ENCODE measurements at places on chromosomes 5 and 9. TPM values are rescaled to one million over a fixed set of nuclear protein-coding genes. Genes with fewer than 3 reads are reported as not detected.

DNA sequence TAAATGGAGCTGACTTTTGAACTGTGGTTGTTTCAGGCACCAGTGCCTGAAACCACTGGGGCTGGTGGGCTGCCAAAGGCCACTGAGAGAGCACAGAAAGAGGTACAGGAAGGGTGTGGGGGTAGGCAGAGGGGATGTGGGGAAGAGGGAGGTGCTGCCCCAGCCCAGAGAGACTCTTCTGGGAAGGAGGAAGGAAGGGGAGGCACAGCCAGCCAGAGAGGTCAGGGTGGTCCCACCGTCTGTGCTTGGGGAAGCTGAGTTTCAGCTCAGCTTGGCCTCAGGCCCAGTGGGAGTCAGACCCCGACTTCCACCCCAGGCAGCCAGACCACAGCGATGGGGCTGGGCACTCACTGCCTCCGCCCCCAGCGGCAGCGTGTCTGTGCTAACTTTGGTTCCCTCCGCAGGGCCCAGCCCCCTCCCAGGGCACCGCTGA, 8.6 kb upstream of the PHYKPL start:
- no peak for DNase-seq

Gene IFNK
- not detected for total RNA-seq

DNA sequence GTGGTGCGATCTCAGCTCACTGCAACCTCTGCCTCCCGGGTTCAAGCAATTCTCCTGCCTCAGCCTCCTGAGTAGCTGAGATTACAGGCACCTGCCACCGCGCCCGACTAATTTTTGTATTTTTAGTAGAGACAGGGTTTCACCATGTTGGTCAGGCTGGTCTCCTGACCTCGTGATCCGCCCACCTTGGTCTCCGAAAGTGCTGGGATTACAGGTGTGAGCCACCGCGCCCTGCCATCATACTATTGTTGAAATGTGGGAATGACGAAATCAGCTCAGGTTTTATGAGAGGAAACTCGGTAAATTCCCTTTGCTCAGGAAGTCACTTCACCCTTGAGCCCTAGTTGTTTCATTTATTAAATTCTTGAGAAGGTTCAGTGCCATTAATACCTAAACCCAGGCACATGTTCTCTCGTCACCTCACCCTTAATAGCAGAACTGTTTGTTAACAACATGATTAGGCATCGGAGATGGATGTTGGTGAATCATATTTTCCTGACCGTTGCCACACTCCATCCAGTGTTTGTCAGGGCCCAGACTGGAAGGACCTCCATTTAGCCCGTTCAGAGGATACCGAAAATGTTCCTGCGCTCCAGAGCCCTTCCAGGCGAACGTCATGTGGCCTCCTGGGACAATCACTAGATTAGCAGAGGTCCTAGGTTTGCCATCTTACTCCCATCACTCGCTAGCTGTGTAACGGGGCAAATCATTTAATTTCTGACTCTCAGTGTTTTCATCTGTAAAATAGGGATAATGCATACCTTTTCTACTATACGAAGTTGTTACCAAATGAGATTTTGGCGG, 20.0 kb upstream of the CREBRF start:
- no peak for DNase-seq

DNA sequence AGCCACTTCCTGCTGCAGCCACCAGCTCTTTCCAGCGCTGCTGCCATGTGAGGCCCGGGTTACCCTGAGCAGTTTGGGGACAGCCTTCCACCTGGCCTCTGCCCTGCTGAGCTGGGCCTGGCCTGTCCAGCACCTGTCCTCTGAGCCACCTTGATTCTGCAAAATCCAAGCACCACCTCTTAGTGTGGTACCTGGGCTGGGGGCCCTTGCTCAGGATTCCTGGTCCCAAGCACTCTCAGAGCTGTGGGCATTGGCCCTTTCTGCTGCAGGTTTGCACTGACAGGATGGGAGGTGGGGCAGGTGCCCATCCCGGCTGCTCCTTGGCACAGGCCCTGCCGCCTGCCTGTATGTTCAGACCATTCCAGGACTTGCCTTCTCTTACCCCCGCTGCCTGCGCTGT, 309.2 kb upstream of the IRX4 start:
- DNase-seq, result no peak

DNA sequence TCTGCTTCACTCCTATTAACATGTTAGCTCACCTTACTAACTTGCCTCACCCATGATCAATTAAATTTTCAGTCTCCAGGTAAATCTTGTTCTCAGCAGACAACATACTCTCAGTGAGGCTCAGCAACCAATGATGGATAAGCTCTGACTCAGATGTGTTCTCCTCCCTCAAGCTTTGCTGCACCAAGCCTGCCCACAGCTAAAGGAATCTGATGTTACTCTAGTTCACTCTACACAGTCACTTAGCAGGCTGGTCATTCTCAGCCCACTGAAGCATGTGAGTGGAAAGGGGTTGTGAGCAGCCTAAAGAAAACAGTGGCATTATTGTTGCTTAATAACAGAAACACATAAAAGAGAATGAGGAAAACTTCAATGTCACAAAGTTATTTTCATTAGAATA, 37.3 kb upstream of the CTNND2 start:
- no peak for DNase-seq

Gene CEL
- total RNA-seq, result under 0.01 TPM

DNA sequence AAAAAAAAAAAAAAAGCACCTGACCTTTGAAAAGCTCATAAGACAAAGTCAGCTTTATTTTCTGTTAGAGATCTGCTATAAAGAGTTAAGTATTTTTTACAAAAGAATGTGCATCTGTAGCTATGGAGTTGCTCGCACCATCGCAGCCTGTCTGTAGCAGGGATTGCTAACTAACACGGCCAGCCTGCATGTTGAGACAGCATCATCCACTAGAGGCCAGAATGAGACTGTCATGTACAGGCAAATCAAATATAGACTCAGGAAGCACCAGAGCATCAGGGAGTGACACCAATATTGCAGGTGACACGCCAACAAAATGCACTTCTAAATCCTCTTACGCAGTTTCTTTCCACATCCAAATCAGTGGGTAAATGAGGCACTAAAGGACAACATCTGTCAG, 136.3 kb upstream of the RASEF start:
- peak; percentile 25 for DNase-seq

GRCh38 chr9:1804128-1804865, 210.8 kb upstream of the SMARCA2 start:
- DNase-seq, result no peak

DNA sequence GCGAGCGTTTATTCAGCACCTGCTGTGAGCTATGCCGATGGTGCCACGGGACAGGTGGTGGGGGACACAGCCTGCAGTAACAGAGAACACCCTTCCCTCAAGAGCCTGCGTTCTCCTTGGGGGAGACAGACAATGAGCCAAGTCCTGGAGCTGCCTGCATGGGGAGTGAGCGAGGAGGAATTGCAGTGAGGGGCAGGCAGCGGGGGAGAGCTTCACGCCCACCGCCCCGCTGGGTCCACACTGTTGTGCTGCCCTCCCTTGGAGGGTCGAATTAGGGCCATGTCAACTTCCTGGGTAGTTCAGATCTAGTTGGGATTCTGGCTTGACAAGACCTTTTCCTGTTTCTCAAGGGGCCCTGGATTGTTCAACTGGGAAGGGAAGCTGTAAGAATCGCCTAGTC, 55.5 kb upstream of the N4BP3 start:
- DNase-seq, result no peak

Gene CCNO
- not detected for total RNA-seq

DNA sequence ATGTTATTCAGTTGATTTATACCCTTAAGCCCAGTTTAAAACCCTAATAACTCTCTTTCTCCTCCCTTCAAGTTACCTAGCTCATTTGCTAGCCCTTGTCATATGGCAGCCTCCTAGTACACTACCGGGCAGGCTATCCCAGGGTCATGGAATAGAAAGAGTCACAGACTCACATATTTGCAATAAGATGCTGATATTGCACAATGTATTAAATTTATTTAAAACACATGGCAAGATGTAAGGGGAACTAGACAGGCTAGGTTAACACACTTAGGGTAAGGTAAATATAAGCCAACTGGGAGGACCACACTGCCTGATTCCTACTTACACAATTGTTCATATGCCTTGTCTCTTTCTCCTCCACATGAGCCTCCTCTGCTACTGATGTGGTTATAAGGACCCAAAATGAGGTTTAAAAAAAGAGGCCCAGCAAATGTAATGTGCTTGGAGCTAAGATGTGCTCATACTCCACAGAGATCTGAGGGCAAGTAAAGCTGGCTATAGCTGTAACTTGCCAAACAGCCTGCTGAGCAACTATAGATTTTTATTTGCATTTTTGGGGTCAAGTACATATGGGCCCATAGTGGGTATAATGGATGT, 130.0 kb downstream of the ENC1 start:
- no peak for DNase-seq

DNA sequence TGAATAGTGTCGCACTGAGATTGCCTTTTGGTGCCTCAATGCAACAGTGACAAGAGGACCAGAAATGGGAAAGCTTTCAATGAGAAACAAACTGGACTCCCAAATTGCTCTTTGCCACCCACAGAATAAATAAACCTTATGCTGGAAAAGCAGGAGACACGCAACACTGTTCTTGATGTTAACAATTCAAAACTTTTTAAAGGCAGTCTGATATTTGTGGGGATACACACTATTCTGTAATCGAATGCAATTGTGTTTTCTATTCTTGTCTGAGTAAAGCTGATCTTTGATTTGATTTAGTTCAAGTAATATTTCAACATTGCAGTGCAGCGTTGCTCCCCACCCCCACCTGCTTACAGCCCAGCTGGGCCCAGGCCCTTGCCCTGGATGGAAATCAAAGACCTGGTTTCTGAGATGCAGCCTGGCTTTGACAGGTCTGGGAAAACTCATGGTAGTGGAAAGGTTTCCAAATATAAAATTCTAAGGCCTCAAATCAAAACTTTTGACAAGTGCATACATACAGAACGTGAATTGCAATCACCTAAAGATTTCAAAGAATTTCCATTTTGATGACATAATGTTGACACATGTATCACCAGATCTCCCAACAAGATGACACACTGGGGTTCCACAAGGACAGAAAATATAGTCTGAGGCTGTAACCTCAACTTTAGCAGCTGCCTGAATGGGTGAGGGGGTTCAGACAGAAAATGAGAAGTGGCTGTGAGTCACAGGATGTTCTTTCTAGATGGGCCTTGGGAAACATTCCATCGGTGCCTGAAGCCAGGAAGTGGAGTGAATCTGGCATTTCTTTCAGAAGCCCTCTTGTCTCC, 55.1 kb downstream of the ABCA1 start:
- DNase-seq, result peak; percentile 97

- peak; percentile 31 for DNase-seq
Observed at GRCh38 chr9:132857616-132858342, 20.3 kb downstream of the AK8 start.

DNA sequence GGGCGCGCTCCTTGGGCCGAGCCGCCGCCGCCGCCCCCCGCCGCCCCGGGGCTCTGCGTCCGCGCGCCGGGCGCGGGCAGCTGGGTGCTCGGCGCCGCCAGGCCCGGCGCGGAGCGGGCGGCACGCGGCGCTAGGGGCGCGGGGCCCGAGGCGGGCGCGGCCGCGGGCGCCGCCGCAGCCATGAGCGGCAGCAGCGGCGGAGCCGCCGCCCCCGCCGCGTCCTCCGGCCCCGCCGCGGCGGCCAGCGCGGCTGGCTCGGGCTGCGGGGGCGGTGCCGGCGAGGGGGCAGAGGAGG, 351 bp downstream of the TRIO start:
- no peak for DNase-seq

DNA sequence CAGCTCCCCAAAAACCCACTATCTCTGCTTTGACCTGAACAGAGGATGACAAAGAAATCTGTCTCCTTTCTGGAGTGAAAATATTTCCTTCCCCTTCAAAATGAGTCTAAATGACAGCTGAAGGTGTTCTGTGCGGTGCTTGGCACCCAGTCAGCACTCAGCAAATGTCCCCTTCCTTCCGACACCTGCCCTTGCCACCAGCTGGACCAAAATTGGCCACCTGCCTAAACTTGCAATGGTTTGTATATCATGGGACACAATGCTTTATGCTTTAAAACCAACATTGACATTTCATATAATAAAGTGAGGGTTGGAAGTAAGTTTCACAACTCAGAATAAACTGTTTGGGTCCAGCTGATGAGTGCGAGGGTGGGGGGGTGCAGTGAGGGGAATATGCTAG, 7.5 kb upstream of the TTC1 start:
- no peak for DNase-seq
